ENCODE measurements at places on chromosomes 5 and 9.

DNA sequence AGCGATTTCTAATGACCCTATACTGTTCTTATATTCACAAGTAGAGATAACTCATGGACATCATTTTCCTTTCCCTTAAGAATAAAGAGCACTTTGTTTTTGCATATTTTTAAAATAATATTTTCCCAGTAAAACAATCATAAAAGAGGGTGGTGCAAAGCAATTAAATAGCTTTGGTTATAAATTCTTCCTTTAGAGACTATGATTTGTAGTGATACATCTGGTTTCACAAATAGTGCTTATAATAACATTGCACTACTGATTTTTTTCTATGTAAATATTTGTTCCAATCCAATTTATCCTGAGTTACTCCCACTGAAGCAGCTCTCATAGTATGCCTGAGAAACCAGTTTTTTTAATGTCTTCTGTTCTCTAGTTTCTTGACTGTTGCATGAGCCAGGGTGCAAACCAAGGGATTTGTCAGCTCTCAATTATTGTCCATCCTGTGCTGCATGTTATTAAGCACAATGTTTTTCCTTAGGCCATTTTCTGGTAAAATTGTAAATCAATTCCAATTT, 74.7 kb downstream of the LURAP1L start:
- no peak for DNase-seq

- DNase-seq: no peak
Measured at GRCh38 chr5:74054139-74054538, 428.1 kb downstream of the ARHGEF28 start.

DNA sequence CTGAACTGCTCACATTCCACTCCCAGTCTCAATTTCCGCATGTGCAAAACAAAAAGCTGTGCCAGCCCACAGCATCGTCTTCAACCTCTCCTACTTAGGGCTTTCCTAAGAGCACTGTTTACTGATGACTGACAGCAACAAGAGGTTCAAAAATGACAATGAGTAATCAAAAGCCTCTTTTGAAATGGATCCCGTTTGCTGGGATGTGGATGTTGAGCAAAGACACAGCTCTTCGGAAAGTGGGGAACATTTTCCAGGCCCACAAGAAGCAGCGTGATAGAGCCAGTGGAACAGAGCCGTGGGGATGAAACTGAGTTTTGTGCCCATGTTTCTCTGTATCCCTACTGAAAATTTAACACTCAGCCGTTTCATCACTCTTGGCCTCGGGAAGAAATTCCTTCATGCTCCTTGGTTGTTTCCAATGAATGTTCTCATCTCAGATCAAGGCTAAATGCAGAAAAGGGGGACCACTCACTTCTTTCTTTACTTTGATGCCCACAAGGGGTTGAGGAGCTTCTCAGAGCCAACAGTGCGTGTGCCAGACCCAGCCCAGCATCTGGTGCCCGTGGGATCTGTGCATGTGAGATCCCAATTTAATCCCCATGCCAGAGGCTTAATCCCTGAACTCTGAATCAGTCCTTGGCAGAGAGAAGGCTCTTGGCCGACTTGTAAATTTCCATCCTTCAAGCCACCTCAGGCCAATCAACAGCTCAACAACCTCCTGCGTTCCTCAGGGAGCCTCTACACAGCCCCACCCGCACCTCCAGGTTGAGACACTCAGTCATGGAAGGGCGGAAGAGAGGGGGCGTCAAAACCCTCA, 230.2 kb upstream of the DAPK1 start:
- no peak for DNase-seq

DNA sequence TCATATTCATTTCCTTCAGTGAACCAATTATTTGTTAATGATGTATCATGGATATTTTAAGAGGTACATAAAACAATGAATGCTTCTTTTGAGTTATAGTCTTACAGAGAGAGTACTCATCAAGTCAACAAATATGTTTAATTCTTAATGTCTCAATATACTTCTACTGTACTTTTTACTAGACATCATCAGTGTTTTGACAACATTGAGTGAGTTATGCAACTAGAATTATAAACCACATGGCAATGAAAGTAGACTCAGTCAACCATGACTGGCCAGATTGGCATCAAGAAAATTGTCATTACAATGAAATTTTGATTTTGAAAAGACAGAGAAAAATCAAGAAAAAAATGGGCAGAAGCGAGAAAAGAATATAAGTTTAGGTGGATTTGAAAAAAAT, 1248.1 kb upstream of the CDH18 start:
- DNase-seq: no peak

- no peak for DNase-seq
Measured at GRCh38 chr9:75000835-75001234, 27.3 kb downstream of the CARNMT1 start.

DNA sequence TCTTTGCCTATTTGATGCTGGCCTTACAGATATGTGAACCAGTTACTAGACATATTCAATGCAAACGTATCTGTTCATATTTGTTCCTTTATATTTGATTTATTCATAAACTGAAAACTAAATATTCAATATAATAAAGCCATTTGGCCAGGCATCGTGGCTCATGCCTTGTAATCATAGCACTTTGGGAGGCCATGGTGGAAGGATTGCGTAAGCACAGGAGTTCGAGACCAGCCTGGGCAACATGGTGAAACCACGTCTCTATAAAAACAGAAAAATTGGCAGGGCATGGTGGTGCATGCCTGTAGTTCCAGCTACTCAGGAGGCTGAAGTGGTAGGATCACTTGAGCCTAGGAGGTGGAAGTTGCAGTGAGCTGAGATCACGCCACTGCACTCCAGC, 49.2 kb upstream of the CTNNAL1 start:
- DNase-seq: no peak

GRCh38 chr5:176934309-176934930, 35.3 kb upstream of the HK3 start:
- no peak for DNase-seq

DNA sequence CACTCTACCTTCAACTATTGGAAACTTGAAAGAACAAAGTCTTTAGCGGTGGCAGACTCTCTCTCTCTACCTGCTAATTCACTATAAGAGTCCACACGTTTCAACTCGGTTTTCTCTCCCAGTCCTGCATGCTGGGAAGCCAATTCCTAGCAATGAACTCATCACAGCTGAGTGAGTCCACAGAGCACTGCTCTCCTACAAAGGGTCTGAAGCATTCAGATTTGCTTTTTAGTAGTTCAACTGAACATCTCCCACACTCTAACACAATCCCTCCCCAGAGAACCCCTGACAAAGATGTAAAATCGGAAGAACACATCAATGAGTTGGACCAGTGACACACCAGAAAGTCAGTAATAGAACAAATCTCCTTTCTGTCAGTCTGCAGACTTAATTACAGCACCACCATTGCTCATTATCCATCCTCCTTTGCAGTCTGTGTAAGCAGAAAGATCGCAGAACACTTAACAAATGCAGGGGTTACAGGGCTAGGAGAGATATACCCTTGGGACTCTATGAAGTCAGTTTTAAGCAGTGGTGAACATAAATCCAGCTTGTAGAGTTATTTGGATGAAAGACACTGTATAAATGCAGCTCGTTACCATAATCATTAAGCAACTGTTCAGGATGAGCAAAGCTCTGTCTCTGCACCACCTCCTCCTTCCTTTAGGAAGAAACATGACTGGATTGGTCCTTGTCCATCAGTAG, 353.4 kb upstream of the GRIA1 start:
- no peak for DNase-seq

GRCh38 chr9:134170532-134171315, 6.4 kb upstream of the RNU6ATAC start:
- no peak for DNase-seq

- no peak for DNase-seq
Measured at GRCh38 chr9:20032413-20033006, 243.7 kb upstream of the SLC24A2 start.

- no peak for DNase-seq
Measured at GRCh38 chr9:79639354-79639753, 67.6 kb downstream of the TLE4 start.

- DNase-seq: no peak
Measured at GRCh38 chr5:81288021-81288433, 13.4 kb upstream of the ZCCHC9 start.

GRCh38 chr9:134537951-134538641, 103.5 kb upstream of the COL5A1 start:
- DNase-seq: no peak

DNA sequence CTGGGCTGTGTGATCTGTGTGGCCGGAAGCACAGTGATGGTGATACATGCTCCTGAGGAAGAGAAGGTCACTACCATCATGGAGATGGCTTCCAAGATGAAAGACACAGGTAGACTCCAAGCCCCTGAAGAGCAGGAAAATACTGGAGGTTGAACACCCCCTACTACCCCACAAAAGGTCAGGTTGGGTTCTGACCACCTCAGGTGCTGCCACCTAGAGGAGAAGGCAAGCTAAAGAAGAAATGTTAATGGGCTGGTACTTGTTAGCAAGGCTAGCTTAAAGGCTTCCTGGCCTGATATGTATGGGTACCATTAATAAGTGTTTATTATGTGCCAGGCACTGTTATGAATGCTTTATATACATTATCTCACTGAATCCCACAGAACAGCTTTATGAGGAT, 11.7 kb downstream of the NIPAL4 start:
- DNase-seq: no peak

GRCh38 chr5:65832603-65833228, 93.7 kb upstream of the ERBIN start:
- DNase-seq: no peak

DNA sequence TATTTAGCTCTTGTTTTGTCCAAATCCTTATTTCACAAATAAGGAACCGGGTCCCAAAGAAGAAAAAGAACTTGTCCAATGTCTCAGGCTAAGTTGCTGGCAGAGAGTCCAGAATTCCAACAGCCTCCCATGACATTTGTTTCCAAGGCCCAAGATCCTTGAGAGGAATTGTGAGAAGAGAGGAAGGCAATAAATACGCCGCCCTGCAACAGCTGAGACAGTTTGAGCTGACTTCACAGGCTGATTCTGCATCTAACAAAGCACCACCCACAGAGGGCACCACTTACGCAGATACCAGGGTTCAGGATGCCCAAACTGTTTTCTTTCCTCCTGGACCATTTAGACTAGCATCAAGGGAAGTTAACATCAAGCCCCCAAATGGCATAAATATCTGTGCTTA, 211.3 kb downstream of the FAM114A2 start:
- DNase-seq: no peak
